ENCODE measurements at places on chromosomes 11 and 22. TPM values are rescaled to one million over a fixed set of nuclear protein-coding genes. Genes with fewer than 3 reads are reported as not detected.

The PGA3 gene
- total RNA-seq, result not detected

The MYO7A gene
- total RNA-seq, result 0.14 TPM

The MYBPC3 gene
- total RNA-seq, result not detected

The UBQLNL gene
- total RNA-seq, result not detected

The OR8G1 gene
- not detected for total RNA-seq

- DNase-seq, result no peak
These were observed 9.1 kb upstream of the ZBED5 start for GRCh38 chr11:10866893-10867331.

- DNase-seq, result no peak
These were observed 12.8 kb downstream of the OR8A1 start for GRCh38 chr11:124582565-124582964.

- no peak for DNase-seq
These were observed 316.0 kb upstream of the MTNR1B start for GRCh38 chr11:92653454-92653853.

DNA sequence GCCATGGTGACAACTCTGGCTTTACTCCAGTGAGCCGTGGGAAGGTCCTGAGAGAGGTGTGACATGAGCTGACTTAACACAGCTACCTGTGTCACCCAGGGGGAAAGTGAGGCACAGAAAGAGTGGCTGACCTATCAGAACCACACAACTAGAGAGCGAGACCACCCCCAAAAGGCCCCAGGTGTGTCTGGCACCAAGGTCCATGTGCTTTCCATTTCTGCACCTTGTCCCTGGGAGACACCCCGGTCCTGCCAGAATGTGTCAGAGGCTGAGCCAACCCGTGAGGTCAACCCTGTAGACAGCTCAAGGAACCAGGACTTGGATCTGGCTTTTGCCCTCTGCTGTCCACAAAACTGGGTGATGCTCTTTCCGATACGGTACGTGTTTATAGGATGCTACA lies 9.8 kb downstream of the MAFF start:
- no peak for DNase-seq

GRCh38 chr11:130389335-130389935 lies 39.0 kb downstream of the ADAMTS8 start:
- DNase-seq, result peak; percentile 33

DNA sequence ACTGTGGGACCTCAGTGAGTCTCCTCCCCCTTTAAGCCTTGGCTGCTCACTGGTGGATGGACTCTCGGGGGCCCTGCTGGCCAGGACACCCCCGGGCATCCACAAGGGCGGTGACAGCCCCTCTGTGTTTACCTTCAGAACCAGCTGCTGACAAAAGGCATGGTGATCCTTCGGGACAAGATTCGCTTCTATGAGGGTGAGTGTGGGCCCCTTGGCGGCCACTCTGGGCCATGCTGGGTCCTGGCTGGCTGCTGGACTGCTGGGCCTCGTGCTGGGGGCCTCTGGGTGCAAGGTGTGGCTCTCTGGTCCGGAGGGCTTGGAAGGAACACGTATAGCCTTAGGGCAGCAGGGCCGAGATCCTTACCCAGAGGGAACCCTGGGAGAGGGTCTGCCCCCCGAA lies 24.4 kb downstream of the PRR5 start:
- DNase-seq, result no peak

- DNase-seq, result no peak
These were observed 37.9 kb downstream of the PIK3C2A start for GRCh38 chr11:17169876-17170275.

DNA sequence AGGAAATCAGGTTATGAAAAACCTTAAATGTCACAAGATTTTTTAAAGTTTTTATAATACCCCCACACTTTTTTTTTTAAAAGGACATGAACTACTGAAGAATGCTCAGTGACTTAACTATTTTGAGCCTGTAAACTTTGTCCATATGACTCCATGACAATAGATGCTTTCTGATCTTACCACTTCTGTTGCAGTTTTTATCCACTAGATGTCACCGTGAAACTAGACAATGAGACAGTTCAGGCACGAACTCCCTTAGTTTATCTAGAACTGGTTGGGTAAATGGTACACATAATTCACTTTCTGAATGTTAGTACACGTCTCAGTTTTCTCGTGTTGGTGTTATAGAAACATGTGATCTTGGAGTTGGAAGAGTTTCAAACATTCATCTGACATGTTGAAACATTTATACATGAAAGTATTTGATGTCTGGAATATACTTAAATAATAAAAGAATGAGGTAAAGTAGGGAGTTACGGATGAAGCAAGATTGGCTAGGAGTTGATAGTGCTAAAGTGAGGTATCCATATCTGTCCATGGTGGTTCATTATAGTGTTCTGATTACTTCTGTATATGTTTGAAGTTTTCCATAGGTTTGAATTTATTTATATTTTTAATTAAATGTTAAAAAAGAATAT lies 8.1 kb downstream of the CCDC15 start:
- DNase-seq, result no peak

DNA sequence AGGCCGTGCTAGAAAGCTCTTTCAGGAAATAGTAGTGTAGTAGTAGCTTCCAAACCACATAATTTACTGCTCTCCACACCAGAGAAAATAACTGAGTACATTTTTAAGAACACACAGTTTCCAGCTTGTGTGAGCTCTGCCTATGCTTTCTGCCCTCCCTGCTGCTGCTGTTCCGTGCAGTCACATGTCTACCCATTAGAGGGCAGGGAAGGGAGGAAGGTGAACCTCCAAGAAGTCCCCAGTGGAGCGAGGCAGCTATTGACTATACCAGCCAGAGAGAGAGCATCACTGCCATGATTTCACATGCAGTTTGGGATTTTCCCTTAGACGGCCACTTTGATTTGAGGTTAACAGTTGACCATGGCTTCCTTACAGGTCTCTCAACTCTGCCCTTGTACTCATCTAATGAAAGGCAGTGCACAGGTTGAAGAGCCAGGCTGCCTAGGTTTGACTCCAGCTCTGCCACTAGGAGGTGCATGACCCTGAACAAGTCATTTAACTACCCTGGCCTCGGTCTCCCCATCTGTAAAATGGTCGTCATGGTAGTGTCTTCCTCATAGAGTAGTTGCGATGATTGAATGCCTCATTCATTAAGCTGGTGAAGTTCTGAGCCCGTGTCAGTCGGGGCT lies 19.7 kb upstream of the CTTN start:
- DNase-seq, result no peak
